Heart left ventricle (tissue), 16 donors: ENCODE measurements at places on chromosomes 1 and 21.

DNA sequence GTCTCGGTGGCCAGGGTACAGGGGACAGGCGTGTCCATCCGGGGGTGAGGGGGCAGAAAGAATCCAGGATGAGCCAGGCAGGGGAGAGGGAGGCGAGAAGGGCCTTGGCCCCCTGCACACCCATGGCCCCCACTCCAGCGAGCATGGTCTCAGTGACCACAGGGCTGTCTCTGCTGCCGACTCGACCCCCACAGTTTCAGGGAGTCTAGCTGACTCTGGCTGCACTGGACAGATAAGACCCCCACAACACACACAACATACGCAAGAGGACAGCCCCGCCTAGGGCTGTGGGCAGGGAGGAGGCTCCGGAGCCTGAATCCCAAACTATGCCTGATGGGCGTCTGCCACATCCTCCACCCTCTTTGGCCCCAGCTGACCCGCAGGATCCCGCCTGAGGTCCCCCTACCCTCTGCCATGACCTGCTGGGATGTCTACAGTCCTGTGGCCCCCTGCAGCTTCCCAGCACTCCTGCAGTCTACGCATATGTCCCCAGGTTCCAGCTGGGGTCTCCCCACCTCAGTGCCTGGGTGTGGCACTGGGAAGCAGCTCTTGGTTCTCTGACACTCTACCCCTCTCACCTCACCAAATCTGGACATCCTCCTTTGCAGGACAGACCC lies 22.0 kb downstream of the WNT9A start:
- DNase-seq, result peak; percentile 54

DNA sequence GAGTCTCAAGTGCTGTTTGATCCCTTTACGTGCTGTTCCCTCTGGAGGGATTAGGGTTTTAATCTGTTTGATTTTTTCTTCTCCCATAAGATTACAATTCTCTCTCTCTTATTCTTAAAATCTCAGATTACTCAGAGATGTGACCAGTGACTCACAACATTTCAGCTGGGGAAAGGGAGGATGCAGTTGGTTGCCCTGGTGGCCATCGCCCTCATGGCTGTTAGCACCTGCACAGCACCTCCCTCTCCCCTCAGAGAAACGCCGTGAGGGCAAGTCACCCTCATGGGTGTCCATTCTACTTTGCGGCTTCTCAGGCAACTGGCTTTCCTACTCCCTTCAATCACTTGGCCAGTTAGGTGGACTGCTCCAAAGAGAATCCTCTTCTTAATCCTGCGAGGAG lies 42.4 kb upstream of the KCNA3 start:
- no peak for DNase-seq

- no peak for DNase-seq
These were observed 163.7 kb downstream of the NTMT2 start for GRCh38 chr1:170309389-170310013.

- peak; percentile 92 for DNase-seq
These were observed 28.9 kb downstream of the S100A6 start for GRCh38 chr1:153506831-153507413.

DNA sequence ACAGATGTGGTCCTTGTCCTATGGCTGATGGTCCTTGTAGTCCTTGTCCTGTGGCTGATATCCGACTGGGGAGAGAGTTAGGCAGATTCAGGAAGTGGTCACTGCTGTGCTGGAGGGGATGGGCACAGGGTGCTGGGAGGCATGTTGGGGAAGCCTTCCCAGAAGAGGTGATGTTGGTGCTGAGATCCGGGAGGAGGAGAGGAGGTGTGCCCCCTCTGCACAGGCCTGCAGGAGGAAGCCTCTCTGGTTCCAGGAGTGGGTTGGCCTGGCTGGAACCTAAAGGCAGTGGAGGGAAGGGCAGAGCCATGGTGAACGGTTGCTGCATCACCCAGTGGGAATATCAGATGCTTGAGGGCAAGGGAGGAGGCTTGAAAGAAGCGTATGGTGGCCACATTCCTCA lies 14.7 kb downstream of the COQ8A start:
- DNase-seq, result no peak

DNA sequence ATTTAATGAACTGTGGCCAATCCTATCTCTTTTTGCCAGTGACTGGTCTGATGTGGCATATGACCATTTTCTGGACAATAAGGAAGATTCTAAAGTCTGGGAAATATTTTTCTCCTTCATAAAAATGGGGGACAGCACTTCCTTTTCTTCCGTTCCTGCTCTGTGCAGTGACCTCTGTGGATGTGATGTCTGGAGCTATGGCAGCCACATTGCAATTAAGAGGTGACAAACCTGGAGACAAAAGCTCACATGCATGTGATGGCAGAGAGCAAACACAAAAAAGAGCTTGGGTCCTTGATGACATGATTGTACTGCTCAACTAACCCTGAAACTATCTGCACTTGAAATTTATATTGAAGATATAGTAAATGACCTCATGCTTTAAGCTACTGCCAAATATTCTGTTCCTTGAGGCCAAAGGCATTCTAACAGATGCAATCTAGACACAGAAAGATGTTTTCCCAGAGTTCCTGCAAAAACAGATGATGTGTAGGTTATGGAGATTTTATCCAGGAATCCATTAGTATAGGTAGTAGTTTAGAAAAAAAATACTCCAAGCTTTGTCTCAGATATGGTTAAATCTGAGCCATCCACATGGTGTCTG lies 2.2 kb upstream of the MAGI3 start:
- no peak for DNase-seq

DNA sequence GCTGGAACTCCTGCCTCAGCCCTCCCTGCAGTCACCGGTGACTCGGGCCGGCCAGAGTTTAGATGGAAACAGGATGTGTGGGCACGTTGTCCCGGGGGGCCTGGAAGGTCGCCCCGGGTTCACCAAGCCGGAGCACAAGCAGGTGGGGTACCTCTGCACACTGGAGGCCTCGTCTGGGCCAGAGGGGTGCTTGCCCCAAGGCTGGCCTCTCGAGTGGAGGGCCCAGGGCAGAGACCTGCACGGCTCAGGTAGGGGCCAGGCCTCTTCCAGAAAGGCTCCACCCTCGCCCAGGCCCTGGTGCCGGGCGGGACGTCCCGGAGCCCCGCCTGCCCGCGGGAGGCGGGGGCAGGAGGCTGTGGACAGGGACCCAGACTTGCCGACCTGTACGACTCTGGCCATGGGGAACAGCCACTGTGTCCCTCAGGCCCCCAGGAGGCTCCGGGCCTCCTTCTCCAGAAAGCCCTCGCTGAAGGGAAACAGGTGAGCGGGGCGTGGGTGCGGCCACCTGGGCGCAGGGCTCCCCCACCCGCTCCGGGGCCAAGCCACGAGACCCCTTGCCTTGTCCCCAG lies at the start of gene PLEKHN1:
Gene PLEKHN1 (plus strand): TSS at position 348 of the 569 bp plus-strand sequence. CDS start 50 bp downstream, at position 398.
- peak; percentile 60 for DNase-seq

DNA sequence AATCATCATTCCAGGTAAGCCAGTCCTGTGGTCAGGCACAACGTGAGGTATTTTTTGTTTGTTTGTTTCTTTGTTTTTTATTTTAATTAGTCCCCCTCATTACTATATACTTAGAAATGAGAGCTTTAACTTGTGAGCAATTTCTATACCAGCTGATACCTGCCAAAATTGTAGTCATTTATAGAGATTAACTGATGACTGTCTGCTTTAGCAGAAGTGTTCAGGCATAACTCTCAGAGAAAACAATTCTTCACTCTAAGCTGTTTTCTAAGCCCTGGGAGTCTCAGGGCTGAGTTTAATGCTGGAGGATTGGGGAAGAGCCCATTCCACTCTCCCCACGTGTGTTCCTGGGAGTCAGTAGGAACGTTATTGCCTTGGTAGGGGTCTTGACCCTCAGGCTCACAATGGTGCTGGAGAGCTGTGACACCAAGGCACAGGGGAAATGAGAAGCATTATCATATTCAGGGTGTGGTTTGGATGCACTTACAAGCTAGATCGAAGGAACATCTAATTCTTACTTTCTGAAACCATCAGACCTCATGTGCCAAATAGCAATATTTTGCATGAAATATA lies 168.2 kb downstream of the CLIC6 start:
- no peak for DNase-seq

DNA sequence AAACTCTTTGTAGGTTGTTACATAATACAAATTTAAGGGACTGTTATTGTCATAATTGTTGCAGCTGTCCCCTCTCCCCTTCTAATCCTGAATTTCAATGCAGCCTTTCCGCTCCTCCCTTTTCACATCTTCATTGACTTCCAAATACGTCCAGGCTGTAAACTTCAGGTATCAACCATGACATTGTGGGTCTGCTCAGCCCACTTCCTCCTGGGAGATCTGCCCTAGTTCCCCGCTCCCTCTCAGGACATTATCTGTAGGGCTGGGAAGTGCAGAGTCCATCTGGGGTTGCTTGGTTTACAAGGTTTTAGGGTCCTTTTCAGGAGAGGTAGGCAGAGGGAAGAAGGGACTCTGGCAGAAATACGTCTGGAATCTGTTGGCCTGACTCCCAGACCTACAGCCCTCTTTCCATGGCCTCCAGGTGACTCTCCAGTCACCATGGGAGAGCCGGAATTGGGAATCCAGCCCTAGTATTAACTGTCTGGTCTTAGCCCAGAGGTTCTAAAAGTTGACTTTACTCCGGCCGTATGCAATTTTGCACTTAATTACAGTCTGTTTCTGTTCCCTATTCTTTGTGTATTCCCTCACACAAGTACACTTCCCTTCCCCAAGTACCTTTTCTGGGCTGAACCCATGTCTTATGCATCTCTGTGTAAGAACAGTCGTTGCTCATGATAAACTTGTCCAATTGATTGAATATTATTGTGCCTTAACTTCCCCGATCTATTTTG lies 4.7 kb upstream of the DENND2D start:
- DNase-seq, result no peak

GRCh38 chr21:44509539-44509938 lies 30.5 kb downstream of the KRTAP10-1 start:
- peak; percentile 76 for DNase-seq

DNA sequence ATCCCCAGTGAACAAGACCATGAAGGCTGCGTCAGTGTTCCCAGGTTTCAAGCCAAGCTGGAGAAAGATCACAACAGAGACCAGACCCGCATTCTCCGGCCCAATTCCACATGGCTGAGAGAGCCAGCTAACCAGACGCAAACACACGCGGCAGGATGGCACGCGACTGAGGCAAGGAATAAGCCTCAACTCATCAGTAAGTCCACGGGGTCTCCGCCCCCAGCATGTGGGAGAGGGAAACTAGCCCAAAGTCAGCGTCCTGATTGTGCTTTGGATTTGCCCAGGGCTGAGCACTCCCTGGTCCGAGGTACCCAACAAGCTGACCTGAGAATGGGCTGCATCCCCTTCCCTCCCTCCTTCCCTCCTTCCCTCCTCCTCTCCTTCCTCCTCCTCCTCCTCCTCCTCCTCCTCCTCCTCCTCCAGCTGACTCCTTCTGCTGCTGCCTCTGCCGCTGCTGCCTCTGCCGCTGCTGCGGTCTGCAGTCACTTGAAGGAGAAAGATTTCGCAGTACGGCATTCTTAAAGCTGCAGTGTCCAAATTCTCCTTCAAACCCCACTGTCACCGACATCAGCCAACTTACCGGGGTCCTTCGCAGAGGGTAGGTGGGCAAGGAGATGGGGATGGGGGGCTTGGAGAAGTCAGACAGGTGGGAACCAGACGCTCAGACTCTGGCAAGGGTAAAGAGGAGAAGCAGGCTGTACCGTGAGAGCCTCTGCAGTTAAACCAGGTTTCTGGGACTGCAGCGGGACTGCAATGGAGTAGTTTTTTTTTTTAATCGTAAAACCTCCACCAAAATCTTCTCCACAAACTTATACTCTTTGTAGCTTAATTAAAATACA lies 33.0 kb upstream of the H6PD start:
- no peak for DNase-seq

DNA sequence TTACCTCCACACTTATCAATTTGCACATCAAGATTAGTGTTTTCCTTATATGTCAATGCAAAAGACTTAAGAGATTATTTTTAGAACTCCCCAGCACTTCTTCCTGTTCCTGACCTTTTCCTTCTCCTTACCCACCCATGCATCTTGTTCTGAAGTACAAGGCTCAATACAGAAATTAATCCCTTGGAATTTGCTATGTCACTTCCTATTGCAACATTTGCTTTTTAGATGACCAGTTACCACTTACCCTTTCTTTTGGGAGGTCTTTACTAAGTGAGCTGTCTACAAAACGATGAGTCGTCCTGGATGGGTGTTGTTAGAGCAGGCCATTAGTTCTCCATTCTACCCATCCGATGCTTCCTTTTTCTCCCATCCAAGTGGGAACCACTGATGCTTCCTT lies 221.2 kb downstream of the FMN2 start:
- no peak for DNase-seq

DNA sequence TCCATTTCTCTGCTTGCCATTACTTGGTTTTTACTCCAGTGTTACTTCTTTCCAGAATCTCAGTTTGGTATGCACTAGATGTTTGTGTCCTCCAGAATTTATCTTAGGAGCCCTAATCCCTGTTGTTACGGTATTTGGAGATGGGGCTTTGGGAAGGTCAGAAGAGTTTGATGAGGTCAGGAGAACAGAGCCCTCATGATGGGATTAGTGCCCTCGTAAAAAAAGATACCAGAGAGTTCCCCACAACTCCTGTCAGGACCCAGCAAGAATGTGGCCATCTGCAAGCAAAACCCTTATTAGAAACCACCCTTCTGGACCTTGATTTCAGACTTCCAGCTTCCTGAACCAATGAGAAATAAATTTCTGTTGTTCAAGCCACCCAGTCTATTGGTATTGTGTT lies 98.0 kb downstream of the ADAMTS1 start:
- DNase-seq, result no peak

GRCh38 chr21:42566524-42567213 lies 53.0 kb downstream of the SLC37A1 start:
- DNase-seq, result peak; percentile 13

GRCh38 chr1:246295340-246295739 lies 211.7 kb downstream of the SMYD3 start:
- no peak for DNase-seq

- DNase-seq, result no peak
These were observed 43.6 kb upstream of the ROR1 start for GRCh38 chr1:63730211-63730610.

- DNase-seq, result no peak
These were observed 146.4 kb upstream of the TIAM1 start for GRCh38 chr21:31490443-31490842.

DNA sequence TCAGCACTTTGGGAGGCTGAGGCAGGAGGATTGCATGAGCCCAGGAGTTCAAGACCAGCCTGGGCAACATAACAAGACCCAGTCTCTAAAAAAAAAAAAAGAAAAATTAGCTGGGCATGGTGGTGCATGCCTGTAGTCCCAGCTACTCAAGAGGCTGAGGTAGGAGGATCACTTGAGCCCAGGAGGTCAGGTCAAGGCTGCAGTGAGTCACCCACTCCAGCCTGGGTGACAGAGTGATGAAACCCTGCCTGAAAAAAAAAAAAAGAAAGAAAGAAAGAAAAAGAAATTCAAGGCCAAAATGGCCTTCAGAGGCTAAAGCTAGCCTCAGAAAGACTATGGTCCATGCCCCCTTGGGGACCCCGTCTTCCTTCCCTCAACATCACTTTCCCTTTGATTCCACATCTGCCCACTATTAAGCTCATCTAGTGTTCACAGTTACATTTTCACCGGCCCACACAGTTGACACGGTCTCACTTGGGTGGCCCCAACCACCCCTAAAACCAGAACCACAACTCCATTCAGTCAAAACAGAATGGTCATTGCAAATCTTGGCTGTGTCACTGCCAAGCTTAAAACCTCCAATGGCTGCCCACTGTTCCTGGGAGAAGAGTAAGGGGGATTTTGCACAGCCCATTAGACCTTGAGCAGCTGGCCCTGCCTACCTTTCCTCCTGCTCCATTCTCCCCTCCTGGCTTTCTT lies 2.1 kb upstream of the CAPN8 start:
- DNase-seq, result no peak
